ENCODE measurements at places on chromosomes 5 and 9.

- DNase-seq: no peak
These were observed 38.2 kb upstream of the EXOC3 start for GRCh38 chr5:404666-405241.

- no peak for DNase-seq
These were observed 56.6 kb downstream of the ELAVL2 start for GRCh38 chr9:23769307-23769935.

- no peak for DNase-seq
These were observed 157.9 kb downstream of the NFIB start for GRCh38 chr9:14156046-14156445.

- no peak for DNase-seq
These were observed 56.6 kb downstream of the MAST4 start for GRCh38 chr5:66652818-66653217.
